ENCODE measurements at places on chromosomes 4 and X.

DNA sequence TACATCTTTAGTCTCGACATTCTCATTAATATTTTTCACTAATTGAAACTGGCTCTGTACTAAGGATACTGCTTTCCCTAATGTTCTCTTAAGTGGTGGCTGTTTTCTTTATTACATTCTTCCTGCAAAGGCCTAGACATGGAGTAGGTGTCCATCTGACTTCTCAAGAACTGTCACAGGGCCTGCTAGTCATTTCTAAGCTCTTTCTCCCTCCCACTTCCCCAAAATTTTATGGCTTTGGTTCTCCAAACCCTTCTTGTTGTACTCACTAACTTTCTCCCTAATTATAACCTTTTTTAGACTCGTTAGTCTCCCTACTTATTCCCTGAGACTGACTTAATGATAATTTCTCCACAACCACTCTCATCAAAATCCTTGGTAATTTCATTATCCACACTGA, 133.3 kb downstream of the SPOCK3 start:
- DNase-seq, result no peak

- DNase-seq, result no peak
Measured at GRCh38 chr4:153929675-153930074, 140.8 kb upstream of the SFRP2 start.

- peak; percentile 55 for DNase-seq
Measured at GRCh38 chr4:106869551-106869950, 166.6 kb downstream of the DKK2 start.

DNA sequence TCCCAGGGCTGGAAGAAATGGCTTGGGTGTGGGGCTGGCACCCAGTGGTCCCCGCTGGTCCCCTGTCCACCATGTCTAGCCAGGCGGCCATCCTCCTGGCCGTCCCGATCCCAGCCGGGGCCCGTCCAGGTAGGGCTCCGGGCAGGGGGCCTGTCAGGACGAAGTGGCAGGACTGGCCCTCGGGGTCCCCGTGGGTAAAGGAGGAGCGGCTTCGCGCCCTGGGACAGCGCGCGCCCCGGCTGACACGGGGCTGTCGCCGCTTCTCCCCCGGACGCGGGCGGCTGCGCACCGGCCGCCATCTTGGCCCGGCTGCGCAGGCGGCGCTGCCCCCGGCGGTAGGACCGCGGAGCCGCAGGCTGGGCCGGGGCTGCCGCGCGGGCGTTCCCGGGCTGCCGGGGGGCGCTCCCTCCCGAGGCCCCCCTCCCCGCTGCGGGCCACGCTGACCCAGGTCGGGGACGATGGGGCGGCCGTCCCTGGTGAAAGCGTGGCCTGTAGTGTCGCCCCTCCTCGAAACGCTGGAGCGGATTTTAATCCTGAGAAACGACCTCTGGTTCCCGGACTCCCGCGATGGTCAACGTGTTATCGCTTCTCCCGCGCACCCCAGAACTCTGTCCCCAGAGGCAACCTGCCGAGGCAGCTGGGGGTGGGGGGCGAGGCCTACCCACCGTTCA, 60.4 kb upstream of the BCOR start:
- DNase-seq, result no peak

DNA sequence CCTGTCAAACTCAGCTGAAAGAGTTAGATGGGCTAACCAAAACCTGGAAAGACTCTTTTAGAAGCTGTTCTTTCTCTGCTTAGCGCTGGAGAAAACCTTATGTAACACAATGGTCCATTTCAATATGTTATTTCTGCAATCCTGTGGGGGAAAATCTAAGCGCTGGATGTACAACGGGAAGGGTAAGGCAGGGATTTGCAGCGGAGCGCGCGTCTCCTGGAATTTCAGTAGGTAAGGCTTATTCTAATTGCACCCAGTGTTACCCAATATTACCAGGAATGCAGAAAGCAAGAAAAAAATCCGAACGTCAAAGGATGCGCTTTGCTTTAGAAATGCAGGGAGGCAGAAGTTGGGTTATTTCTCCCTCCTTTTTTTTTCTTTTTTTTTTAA, 2.0 kb downstream of the HS3ST1 start:
- peak; percentile 26 for DNase-seq

GRCh38 chr4:16641971-16642370, 256.5 kb downstream of the LDB2 start:
- DNase-seq, result peak; percentile 75

DNA sequence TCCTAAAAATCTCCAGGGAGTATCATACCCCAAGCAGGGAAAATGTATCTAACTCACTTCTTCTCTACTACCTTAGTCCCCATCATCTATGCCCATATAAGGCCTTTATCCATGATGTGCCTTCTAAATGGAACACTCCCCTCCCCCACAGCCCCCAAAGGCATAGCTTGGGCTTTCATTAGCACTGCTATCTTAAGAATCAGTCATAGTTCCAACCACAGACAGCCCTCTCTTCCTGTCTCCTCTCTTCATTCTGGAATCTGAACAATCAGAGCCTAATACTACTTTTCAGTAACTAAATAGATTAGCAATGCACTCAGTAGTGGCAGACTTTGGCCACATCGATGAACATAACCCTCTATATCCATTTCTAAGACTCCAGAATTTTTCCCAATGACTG, 313.2 kb upstream of the DKK2 start:
- DNase-seq, result peak; percentile 86

GRCh38 chrX:70231666-70232065, 2.8 kb upstream of the AWAT1 start:
- no peak for DNase-seq

- peak; percentile 23 for DNase-seq
Measured at GRCh38 chr4:146379744-146380143, 142.0 kb downstream of the SLC10A7 start.

DNA sequence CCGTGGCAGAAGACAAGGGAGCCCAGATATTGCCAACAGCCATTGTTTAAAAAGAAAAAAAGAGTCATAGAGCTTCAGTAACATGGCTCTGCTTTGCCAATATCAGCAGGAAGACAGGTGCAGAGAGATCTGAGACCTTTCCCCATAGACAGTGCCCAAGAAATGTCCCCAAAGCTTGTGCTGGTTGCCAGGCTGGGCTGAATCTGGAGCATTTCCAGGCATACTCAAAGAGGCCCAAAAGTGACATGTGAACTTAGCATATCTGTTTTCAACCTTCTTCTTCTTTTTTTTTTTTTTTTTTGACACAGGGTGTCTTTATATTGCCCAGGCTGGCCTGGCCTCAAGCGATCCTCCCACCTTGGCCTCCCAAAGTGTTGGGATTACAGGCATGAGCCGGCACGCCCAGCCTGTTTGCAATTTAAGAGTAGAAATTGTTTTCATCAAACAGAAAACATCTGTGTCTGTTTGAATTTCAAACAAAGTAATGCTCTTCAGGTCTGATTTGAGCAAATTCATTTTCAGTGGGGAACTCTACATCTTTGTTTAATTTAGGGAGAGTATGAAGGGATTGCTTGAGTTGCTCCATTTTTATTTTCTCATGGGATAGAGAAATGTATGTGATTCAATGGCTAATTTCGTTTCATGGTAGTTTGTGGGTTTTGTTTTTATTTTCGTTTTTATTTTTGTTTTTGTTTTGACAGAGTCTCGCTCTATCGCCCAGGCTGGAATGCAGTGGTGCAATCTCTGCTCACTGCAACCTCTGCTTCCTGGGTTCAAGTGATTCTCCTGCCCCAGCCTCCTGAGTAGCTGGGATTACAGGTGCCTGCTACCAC, 56.6 kb upstream of the RBM47 start:
- no peak for DNase-seq

DNA sequence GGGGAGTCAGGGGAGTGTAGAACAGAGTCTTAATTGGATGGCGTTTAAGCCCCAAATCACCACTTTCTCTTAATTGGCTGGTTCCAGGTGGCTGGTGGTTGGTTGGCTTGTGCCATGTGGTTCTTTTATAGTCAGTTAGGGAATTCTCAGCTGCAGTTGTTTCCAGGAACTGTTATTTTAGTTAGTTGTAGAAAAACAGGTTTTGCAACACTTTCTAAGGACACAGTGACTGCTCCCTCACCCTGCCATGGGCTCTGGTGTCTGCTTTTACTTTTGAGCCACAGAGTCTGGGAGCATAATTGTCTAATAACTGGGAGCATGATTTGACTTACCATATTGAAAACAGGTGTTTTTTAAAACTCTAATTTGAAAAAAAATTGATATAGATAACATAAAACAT, 75.8 kb upstream of the PCDH18 start:
- DNase-seq, result no peak

- no peak for DNase-seq
Measured at GRCh38 chr4:20030108-20030507, 221.6 kb upstream of the SLIT2 start.

DNA sequence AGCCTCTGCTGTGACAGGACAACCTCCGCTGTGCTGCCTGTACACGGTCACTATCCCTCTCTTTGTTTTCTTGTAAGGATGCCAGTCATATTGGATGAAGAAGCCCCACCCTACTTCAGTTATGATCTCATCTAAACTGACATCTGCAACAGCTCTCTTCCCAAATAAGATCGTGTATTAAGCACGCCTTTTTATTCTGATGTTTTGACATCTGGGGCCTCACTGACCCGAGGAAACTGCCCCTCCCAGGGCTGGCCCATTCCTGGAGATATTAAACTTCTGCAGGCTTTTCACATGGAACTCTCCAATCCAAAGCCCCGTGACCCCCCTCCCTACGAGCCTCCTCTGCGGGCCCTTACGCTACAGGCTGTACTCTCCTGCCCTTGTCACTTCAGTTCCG, 232.0 kb downstream of the ARHGAP10 start:
- DNase-seq, result no peak

GRCh38 chr4:113809311-113809710, 47.8 kb upstream of the CAMK2D start:
- DNase-seq, result no peak

DNA sequence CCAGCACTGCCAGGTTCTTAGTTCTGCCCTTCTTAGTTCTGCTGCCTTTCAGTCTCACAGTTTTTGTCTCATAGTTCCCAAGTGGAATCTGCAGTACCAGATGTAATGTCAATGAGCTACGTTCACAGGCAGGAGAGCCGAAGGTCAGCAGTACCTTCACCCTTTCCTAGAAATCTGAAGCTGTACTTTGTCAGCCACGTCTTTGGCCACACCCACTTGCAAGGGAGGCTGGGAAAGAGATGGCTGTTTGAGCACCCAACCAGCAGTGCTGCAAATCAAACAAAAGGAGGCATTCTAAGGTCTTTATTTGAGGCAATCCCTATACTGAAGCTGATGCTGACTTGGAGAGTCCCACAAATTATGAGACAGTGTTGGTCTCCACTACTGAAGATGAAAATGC, 199.1 kb upstream of the NPY2R start:
- DNase-seq, result no peak

GRCh38 chr4:22334155-22334554, 181.7 kb downstream of the ADGRA3 start:
- no peak for DNase-seq

- DNase-seq, result no peak
Measured at GRCh38 chr4:2083826-2084160, 24.7 kb downstream of the NAT8L start.

- DNase-seq, result peak; percentile 52
Measured at GRCh38 chrX:28787206-28787605, 200.0 kb downstream of the IL1RAPL1 start.

DNA sequence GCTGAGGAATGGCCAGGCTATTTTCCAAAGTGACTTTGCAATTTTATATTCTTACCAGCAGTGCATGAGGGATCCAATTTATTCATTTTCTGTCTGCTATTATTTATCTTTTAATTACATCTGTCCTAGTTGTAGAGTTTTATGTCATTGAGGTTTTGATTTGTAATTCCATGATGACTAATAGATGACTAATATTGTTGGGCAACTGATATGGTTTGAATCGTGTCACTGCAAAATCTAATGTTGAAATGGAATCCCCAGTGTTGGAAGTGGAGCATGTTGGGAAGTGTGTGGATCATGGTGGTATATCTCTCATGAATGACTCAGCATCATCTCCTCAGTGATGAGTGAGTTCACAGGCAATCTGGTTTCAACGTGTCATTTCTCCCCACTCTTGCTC, 201.5 kb downstream of the TBX22 start:
- peak; percentile 65 for DNase-seq

Data from fibroblast of skin of right quadriceps (primary cell).